CD4-positive, alpha-beta T cell treated with Interleukin-1 beta for 1 hour (primary cell): ENCODE measurements at places on chromosomes 1 and 21.

DNA sequence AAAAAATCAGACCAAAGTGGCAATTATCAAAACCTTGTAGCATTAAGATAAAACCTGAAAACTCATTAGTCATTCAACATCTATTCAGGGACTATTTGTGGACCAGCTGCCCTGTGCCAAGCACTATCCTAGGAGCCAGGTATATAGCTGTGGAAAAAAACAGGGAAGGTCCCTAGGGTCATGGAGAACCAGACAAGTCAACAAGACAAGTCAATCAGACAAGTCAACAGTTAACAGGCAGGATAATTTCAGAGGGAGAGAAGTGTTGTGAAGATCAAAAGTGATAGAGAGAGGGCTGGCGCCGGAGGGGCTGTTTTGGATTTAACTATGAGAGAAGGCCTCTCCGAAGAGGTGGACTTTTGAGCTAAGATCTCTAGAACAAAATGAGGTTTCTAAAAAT lies 3.3 kb upstream of the ATP1A4 start:
- DNase-seq = no peak

- DNase-seq = peak; percentile 75
These were observed 59.6 kb upstream of the ITPKB start for GRCh38 chr1:226798427-226799411.

DNA sequence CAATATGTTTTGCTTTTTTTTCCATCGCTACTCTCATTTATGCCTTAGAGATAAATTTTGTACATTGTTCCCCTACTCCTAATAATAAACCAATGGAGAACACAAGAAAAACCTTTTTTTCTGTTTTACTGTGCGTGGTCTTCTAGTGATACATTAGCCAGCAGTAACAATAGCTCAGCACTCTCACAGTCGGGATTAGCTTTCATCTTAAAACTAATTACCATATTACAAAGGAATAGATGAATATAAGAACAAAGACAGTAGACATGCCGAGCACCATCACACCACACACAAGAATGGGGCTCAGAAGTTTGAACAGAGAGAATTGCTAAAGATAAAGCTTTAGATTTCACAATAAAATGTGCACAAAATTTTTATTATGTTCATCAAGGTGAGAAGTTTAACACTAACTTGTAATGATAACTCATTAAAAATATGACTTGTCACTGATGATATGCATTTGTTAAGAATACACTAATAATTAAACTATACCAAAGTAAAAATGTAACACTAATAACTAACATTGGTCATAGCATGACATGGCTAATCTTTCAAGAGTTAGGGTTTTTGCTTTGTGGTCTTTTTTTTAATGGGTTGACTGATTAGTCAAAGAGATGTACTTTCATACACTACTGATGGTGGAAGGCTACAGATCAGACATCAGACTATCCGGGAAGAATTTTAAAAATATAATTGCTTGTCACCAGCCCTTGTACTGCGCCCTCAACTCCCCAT lies 61.8 kb downstream of the EXTL2 start:
- no peak for DNase-seq

DNA sequence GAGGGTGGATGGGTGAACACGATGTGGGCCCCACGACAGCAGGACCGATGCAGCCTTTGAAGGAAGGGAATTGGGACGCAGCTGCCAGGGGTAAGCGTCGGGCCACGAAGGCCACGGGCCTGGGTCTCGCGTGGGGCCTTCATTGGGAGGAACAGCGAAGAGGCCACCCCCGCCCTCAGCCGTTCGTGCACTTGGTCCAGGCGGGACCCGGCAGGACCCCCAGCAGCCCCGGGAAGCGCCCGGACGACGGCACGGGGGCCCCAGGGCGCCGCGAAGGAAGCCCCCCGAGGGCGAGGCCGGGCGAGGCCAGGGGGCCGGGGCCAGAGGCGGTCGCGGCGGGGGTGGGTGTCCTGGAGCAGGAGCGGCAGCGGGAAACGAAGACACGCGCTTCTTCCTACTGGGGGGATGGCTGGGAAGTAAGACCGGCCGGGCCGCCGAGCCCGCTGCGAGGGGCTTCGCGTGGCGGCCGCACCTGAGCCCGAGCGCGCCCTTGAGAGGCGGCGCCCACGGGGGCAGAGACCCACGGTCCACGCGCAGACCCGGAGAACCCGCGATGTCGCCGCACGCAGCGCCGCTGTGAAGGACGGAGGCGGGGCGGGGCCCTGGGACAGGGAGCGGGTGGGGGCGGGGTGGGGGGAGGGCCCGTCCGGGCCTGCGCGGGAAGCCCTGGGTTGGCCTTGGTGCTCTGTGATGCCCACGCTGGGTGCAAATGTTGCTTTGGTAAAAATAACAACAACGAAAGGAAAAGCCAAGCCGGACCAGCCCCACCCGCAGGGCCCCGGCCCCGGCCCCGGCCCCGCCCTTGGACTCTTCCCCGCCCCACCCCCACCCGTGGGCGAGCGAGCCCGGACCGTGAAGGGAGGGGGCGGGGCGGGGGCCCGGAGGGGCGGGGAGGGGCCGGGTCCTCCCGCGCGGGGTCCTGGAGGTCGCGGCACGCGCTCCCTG lies 56.0 kb upstream of the ADARB1 start:
- no peak for DNase-seq

DNA sequence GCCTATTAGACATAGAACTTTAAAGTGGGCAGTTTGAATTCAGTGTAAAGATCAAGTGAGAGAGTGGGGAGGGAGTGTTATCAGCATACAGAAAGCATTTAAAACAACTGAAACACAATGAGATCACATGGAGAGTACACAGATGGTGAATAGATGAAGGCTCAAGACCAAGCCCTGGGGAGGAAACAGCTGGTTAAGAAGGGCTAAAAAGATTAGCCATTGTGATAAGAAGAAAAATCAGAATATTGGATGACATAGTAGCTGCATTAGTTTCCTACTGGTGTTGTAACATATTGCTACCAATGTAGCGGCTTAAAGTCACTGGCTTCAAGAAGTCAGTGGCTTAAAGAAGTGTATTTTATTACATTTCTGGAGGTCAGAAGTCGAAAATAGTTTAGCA lies 443.4 kb upstream of the RGS18 start:
- no peak for DNase-seq

DNA sequence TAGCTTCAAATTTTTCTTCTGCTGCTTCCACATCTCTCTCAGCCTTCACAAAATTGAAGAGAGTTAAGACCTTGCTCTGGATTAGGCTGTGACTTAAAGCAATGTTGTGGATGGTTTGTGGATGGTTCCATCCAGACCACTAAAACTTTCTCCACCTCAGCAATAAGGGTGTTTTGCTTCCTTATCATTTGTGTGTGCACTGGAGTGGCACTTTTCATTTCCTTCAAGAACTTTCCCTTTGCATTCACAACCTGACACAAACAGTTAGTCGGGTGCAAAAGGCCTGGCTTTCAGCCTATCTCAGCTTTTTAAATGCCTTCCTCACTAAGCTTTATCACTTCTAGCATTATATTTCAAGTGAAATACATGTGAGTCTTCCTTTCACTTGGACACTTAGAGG lies 30.3 kb downstream of the DENND1B start:
- no peak for DNase-seq

DNA sequence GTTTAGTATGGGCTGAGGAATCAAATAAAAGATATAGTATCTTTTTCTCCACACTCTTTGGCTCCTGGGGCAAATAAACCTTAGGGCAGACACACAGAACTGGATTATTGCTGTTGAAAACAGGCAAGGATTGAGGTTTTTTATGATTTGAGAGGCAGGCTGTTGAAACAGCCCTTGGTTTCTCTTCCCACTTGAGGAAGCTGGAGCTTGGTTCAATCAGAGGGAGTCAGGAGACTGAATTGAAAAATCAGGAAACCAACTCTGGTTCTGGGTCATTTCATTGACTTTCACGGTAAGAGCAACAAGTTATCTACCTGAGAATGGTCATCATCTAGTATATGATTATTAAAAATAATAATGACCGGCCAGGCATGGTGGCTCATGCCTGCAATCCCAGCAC lies 108.4 kb downstream of the CNIH3 start:
- no peak for DNase-seq
